NCI-H1417 (cell line): ENCODE measurements at places on chromosomes 2 and 18.

DNA sequence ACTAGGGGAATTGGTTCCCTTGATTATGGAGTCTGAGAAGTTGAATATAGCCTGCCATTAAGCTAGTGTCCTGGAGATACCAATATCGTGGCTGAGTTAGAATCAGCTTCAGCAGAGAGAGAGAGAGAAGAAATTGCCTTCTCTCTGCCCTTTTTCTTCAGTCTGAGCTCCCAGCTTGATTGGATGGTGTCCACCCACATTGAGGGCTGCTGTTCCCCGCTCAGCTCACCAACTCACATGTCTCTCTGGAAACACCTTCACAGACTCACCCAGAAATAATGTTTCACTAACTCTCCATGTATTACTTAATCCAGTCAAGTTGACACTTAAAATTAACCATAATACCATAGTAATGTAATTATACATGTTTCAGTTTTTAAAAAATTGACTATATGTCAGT lies 17.9 kb upstream of the TRIM43 start:
- DNase-seq: no peak

- no peak for DNase-seq
These were observed 24.4 kb downstream of the MLPH start for GRCh38 chr2:237511433-237511832.

DNA sequence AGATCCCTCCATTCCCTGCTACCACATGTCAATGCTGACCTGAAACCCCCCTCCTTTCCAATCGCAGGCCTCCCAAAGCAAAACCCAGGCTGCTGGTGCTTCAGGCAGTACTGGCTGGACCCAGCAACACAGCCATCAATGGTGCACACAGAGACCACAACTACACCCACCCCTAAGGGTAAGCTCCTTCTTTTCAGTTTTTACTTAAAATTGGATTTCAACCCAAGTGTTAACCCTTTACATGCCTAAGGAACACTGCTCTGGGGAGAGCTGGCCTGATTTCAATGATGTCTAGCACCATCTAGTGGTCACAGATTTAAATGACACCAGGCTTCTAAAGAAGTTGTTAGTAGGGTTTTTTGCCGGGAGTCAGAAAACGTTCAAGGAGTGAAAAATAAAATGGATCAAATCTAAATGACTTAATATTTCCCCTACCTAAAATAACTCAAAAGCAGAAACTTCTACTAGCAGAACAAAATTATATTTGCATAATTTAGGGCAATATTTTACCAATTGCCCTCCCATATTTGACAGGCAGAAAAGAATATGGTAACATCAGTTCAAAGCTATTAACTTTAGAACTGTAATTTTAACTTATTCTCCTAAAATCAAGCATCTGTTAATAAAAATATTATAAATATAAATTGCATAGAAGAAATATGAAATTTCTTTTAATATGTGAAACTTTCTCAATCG lies 24.6 kb downstream of the FECH start:
- peak; percentile 55 for DNase-seq

GRCh38 chr18:67517444-67517765 lies 885 bp upstream of the DSEL start:
- DNase-seq: peak; percentile 89

DNA sequence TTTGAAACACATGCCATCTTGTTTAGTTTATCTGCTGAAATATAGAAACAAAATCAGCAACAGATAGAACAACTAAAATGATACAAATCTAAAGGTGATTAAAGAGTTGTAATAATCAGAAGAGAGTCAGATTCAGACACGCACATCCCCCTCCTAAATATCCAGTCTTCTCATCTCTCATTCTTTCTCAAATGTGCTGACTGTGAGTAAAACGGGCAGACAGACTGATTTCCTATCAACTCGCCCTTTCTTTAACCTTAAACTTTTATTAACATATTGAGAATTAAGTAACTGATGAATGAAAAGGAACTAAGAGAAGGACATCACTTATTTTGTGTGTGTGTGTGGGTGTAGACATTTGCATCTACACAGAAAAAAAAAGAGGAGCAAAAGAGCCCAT lies 34.6 kb upstream of the SPP2 start:
- DNase-seq: no peak

GRCh38 chr18:3985020-3985419 lies 470.1 kb downstream of the DLGAP1 start:
- DNase-seq: no peak

DNA sequence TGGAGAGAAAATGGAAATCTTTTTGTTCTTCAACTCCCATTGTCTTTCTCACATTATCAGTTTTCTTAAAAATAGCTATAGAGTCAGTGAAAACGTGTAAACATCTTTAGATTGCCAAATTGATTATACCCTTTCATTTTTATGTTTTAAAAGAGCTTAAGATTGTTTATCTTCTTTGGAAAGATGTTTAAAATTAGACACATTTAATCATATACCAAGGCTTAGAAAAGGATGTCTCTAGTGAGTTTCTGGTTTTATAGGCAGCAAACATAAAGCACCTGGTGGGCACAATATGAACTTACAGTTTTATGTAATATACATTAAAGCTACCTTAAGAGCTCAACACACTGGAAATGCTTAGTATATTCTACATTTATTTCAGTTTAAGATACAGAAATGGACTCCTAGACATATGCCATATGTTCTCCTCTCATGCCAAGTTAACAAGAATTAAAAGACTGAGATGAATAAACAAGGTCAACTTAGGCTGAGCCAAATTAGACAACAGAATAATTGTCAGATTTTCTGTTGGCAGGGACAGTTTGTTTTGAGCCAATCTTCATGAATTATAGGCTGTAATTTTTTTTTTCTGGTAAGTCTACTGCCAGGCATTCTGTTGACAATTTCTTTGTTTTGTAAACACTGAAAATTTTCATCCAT lies 112.7 kb downstream of the OTX1 start:
- DNase-seq: no peak

DNA sequence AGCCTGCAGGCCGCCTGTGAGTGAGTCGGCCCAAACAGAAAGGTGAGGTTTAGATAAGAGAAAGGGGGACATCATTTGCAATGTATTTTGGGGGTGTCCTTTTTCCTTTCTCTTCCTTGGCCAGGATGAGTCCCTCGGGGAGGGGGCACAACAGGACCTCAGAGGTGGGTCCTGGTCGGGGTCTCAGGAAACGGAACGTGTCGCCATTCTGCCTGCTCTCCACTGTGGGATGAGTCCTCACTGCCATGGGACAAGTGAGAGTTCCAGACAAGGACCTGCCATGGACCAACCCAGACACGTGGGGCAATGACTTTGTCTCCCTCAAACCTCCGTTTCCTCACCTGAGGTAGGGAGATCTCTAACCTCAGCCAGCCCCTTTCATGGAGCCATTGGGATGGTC lies 67.9 kb upstream of the TAF1B start:
- no peak for DNase-seq

- DNase-seq: peak; percentile 67
These were observed 249.8 kb upstream of the FSHR start for GRCh38 chr2:49404108-49404507.

DNA sequence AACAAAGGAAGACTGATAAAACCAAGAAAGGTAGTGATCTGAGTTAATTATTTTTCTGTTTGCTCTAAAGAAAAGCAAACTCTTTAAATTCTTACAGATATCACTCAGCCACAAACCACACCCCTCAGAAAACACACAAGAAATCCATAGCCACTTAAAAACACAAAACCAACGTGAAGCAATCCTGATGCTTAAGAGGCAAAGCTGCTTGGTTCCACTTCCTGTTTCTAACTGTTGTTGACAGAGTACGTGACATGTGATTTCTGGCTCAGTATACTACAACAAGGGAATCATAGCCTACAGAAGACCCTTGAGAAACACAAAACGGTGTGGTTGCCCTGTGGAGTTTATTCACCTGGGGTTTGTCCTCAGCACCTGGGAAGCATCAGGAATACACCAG lies 240.9 kb upstream of the APCDD1 start:
- peak; percentile 22 for DNase-seq

DNA sequence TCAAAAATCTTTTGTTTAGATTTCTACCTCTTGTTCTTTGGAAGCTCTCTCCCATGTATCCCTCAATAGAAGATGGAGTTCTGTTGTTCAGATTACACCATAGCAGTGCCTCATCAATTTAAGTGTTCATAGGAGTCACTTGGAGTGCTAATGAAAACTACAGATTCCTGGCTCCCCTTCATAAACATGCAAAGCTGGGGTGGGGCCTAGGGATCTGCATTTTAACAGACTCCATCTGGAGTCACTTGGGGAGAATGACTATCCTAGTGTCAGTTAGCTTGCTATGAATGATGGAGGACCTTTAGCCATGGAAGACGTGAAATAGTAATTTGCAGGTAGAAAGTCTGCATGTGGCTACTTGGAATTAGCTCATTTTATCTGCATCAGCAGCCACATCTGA lies 105.4 kb downstream of the RGPD3 start:
- DNase-seq: no peak

DNA sequence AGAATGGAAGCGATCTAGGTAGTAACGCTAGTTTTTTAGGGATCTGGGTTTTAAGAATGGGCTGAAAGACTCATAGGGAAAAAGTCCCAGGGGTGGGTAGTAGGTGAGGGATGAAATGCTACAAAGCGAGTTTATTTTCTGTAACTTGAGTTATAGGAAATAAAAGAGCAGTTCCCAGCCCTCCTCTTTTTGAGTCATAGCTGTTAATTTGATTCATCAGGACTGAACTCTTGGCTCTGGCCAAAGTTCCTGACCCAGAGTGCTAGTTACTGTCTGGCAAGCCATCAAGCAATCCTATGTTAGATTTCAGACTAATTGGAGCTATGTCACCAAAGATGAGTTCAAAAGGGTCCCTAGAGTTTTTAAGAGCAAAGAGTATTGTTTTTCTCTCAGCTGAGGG lies 17.4 kb upstream of the NOSTRIN start:
- DNase-seq: no peak

GRCh38 chr18:24427484-24427883 lies 1.0 kb downstream of the IMPACT start:
- peak; percentile 30 for DNase-seq

DNA sequence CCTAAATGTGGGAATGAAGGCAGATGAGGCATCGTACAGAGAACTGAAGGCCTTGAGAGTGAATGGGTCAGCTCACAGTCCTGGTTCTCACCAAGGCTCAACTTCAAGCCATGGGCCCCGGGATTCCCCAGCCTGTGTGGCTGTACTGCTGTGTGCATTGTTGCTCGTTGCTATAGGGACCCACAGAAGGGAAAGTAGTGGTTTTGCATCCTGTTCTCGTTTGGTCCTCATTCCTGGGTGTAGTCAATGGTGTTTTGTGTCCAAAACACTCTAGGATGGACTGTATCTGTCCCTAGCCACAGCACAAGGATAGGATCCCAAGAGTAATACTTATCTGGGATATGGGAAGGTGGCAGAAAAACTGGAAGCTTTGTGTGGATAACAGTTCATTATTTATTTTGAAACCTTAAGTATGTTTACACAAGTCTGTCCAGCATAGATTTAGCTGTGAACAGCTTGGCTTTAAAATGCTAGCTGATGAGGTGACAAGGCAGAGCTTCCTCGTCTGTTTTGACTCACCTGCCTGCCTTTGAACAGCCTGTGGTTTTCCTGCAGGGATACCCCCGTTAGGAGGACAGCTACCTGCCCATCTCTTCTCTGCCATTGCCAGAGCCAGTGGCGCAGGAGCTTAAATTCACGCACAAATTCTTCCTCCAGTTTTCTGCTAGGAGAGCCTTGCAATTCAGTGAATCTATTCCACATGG lies 85.0 kb downstream of the WDSUB1 start:
- DNase-seq: no peak

DNA sequence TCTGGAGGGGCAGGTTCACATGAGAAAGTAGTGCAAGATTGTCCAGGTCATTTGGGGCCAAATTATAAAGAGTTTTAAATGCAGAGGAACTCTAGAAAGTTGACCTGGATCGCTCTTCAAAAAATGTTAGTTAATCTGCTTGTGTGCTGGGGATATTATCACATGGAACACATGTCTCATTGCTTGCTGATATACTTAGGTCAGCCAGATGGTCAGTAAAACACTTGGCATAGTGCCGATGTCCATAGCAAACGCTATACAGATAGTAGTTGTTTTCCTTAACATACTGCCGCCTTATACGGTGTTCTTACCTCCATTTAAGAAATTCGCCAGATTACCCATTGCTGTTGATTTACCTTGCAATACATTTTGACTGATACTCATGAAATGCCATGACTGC lies 103.4 kb upstream of the CWC22 start:
- DNase-seq: no peak

- no peak for DNase-seq
These were observed 102.8 kb upstream of the TFCP2L1 start for GRCh38 chr2:121387591-121388325.

DNA sequence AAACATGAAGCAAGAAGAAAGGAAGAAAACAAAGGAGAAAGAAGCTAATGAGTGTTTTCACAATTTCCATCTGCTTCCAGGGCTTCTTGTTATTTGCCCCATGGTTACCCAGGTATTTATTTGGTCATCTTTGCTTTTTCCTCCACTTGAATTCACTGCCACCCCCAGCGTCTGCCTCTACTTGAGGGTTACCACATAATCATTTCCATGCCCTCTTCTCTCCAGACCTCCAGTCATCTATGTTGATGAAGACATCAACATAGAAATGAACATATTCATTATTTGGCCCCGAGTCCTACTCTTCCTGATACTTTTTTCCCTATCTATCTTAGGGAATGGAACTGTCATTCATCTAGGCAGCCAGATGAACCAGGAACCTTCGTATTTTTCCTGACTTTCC lies 133.6 kb upstream of the CAVIN2 start:
- no peak for DNase-seq

- DNase-seq: no peak
These were observed 54.7 kb upstream of the GATA6 start for GRCh38 chr18:22114526-22115321.
